ENCODE measurements at places on chromosomes 4 and X. TPM values are rescaled to one million over a fixed set of nuclear protein-coding genes. Genes with fewer than 3 reads are reported as not detected.

GRCh38 chr4:26157541-26157940, 163.3 kb upstream of the RBPJ start:
- no peaks in the 10 kb centered on the region for H3K27me3 ChIP-seq
- DNase-seq, result no peak
- H3K27ac ChIP-seq, result no peak overlapping the region
- no peaks in the 10 kb centered on the region for H3K4me1 ChIP-seq

GRCh38 chrX:146056511-146057081, 239.0 kb downstream of the SLITRK2 start:
- H3K4me1 ChIP-seq, result no peaks in the 10 kb centered on the region
- no peak overlapping the region for H3K27ac ChIP-seq
- no peak for DNase-seq
- H3K4me3 ChIP-seq, result no peak overlapping the region

GRCh38 chr4:176238826-176239225, 30.2 kb downstream of the ASB5 start:
- H3K27me3 ChIP-seq, result no peaks in the 10 kb centered on the region
- no peaks in the 10 kb centered on the region for H3K4me1 ChIP-seq
- DNase-seq, result no peak
- peak overlapping the region; percentile 68 for H3K27ac ChIP-seq
- H3K4me3 ChIP-seq, result no peak overlapping the region

- DNase-seq, result no peak
- H3K4me3 ChIP-seq, result no peak overlapping the region
- H3K27ac ChIP-seq, result no peak overlapping the region
- no peaks in the 10 kb centered on the region for H3K36me3 ChIP-seq
- no peaks in the 10 kb centered on the region for H3K27me3 ChIP-seq
- H3K4me1 ChIP-seq, result no peaks in the 10 kb centered on the region
These were observed 13.0 kb downstream of the TMEM164 start for GRCh38 chrX:110015915-110016314.

The UGT2B11 gene
- total RNA-seq, result not detected

DNA sequence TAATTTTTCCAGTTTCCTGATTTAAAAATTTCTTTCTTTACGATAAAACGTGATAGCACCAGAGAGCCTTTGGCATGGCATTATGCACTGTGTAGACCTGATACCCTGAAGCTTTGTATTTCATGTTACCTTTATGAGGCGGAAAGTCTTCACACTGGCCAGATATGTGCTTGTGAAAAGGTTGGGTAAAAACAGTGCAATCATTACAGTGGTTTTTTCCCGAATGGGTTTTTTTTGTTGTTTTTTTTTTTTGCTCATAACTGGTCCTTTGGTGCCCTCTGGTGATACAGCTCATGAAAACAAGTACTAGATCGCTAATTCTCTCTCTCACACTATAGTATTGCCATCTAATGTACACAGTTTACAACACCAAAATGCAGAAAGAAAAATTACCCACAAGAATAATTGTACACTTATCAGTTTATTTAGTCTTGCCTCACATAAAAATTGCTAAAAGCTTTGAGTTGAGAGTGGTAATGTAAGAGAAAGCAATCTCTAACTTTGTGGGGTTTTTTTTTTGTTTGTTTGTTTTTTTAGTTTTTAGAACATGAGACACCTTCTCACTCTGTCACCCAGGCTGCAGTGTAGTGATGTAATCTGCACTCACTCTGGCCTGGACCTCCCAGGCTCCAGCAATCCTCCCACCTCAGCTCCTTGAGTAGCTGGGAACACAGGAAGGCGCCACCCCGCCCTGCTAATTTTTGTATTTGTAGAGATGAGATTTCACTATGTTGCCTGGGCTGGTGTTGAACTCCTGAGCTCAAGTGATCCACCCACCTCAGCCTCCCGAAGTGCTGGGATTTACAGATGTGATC, 21.3 kb downstream of the SPCS3 start:
- no peaks in the 10 kb centered on the region for H3K36me3 ChIP-seq
- H3K4me1 ChIP-seq, result no peaks in the 10 kb centered on the region
- DNase-seq, result no peak
- no peak overlapping the region for H3K4me3 ChIP-seq

- H3K27me3 ChIP-seq, result no peaks in the 10 kb centered on the region
- H3K36me3 ChIP-seq, result no peaks in the 10 kb centered on the region
- DNase-seq, result peak; percentile 56
- H3K27ac ChIP-seq, result peak overlapping the region; percentile 81
These were observed 600 bp downstream of the BEX4 start for GRCh38 chrX:103215425-103215991.

GRCh38 chr4:27057662-27058061, 197.0 kb downstream of the STIM2 start:
- no peaks in the 10 kb centered on the region for H3K27me3 ChIP-seq
- no peak overlapping the region for H3K4me3 ChIP-seq
- no peak overlapping the region for H3K27ac ChIP-seq
- no peak for DNase-seq
- H3K36me3 ChIP-seq, result no peaks in the 10 kb centered on the region
